ENCODE measurements at places on chromosomes 11 and 22.
A peak's percentile ranks its signal among the peaks of the same experiment; 100 is the strongest.

GRCh38 chr11:58433638-58434203 lies 5.8 kb upstream of the OR5B2 start:
- H3K4me1 ChIP-seq = no peaks in the 10 kb centered on the region
- H3K36me3 ChIP-seq = no peaks in the 10 kb centered on the region
- no peaks in the 10 kb centered on the region for H3K27me3 ChIP-seq
- DNase-seq = no peak

DNA sequence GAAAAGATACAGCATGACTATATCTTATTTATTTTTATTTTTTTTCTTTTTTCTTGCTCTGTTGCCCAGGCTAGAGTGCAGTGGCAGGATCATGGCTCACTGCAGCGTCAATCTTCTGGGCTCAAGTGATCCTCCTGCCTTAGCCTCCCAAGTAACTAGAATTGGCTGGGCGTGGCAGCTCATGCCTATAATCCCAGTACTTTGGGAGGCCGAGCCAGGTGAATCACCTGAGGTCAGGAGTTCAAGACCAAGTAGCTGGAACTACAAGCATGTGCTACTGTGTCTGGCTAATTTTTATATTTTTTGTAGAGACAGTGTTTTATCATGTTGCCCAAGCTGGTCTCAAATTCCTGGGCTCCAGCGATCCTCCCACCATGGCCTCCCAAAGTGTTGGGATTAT lies 28.3 kb upstream of the CCDC134 start:
- H3K27me3 ChIP-seq = no peaks in the 10 kb centered on the region
- no peak overlapping the region for H3K27ac ChIP-seq
- DNase-seq = no peak
- H3K36me3 ChIP-seq = no peaks in the 10 kb centered on the region
- no peaks in the 10 kb centered on the region for H3K4me1 ChIP-seq

DNA sequence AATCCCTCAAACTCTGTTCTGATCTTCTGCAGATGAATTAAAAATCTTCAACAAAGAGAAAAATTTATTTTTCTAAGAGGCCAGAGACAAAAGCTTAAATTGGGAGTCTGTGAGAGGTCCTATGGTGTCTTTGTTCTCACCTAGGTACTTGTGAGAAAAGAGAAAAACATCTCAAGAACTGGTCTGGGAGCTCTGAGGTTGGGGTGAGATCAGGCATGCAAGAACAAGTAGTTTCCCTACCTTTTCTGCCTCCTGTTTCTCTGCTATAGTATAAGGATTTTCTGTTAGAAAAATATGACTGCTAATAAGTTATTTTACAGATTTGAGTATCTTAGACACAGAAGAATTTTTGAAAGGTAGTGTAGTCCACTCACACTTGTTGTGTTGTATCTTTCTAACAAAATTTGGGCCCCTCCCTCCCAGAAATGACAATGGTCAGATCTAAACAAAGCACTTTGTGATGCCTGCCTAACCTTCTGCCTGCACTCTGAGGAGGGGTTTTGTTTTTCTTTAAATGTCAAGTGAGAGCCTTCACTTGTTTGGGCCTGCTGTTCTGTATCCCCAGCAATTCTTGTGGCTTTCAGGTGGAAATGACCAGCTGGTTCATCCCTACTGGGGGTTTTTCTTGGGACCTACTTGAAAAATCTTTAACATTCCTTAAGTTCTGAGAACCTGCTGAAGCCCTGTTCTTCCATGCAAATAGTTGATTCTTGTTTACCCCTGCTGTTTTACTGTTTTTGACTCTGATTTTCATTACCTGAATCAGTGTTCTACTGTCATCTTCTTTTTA lies 13.6 kb upstream of the OR51S1 start:
- H3K4me3 ChIP-seq = no peak overlapping the region
- no peaks in the 10 kb centered on the region for H3K27me3 ChIP-seq
- DNase-seq = no peak
- H3K4me1 ChIP-seq = no peaks in the 10 kb centered on the region
- no peaks in the 10 kb centered on the region for H3K36me3 ChIP-seq

GRCh38 chr22:24104307-24105012 lies 76.8 kb upstream of the SUSD2 start:
- no peaks in the 10 kb centered on the region for H3K4me1 ChIP-seq
- no peak overlapping the region for H3K4me3 ChIP-seq
- DNase-seq = no peak
- no peak overlapping the region for H3K27ac ChIP-seq

DNA sequence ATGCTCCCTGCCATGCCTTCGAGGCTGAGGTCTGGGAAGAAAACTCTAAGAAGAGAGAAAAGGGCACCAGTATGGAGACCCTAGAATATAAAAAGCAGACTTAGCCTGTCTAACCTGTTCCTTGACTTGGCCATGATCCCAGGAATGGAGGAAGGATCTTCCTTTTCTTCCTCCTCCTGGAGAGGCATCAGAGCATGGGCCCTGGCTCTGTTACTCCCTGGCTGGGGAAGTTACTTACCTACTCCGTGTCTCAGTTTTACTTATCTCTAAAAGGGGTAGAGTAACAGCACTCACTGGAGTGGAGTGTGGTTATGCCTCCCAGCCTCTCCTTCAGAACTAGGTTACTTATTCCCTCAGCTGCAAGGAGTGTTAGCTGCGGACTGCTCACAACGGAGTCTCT lies 55.2 kb upstream of the PHF21A start:
- no peaks in the 10 kb centered on the region for H3K36me3 ChIP-seq
- no peak overlapping the region for H3K4me3 ChIP-seq
- H3K4me1 ChIP-seq = no peaks in the 10 kb centered on the region
- H3K27me3 ChIP-seq = peaks cover 2% of the 10 kb centered on the region
- DNase-seq = no peak

DNA sequence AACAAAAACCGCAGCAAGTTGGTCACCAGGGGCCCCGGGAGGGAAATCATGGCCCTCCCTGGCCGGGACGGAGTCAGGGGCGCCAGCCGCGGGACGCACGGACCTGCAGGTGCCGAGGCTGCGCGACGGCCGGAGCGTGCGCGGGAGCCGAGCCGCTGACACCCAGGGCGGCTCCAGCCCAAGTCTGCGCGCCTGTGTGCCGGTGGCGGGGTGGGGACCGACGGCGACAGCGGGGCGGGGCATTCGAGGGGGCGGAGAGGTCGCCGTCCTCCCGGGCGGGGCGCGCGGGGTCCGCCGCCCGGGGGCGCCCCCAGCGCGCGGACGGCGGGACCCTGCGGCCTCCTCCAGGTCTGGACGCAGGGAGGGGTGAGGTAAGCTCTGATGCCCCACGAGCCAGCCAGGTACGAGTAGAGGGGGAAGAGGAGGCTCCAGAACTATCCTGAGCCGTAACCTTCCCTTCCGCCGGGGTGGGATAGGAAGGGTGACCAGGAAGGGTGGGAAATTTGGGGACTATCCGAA lies at the start of gene ESAM:
ESAM (minus strand) TSS at position 186 of the 519 bp plus-strand sequence; CDS start at position 50, 136 bp downstream.
- peak within 1 kb of the TSS; percentile 43 for H3K4me3 ChIP-seq
- H3K27me3 ChIP-seq = peaks cover 58% of the 10 kb centered on the region
- H3K4me1 ChIP-seq = peaks cover 37% of the 10 kb centered on the region

DNA sequence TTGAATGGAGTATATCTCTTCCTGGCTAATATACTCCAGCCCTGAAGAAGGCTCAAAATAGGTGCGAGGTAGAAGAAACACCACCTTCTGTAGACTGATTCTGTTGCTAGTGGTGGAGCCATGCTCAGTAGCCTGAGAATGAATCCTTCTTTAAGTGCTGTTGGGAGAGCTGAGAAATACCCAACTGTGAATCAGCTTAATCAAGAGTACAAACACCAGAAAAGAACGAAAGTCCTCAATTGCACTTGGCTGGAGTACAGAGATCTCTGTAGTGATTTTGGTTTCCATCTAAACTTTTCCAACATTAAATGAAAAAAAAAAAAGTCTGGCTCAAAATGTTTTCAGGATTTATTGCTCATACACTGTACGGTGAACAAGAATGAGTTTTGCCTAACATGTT lies 619.1 kb downstream of the METTL15 start:
- H3K27me3 ChIP-seq = no peaks in the 10 kb centered on the region
- no peak overlapping the region for H3K27ac ChIP-seq
- no peaks in the 10 kb centered on the region for H3K4me1 ChIP-seq
- H3K36me3 ChIP-seq = no peaks in the 10 kb centered on the region
- no peak for DNase-seq
- no peak overlapping the region for H3K4me3 ChIP-seq

- no peak overlapping the region for H3K27ac ChIP-seq
- H3K36me3 ChIP-seq = no peaks in the 10 kb centered on the region
- H3K4me1 ChIP-seq = no peaks in the 10 kb centered on the region
- H3K4me3 ChIP-seq = no peak overlapping the region
Measured at GRCh38 chr22:47575291-47575690, 812.8 kb downstream of the TBC1D22A start.

- no peaks in the 10 kb centered on the region for H3K36me3 ChIP-seq
- H3K27ac ChIP-seq = no peak overlapping the region
- peaks cover 4% of the 10 kb centered on the region for H3K4me1 ChIP-seq
- H3K27me3 ChIP-seq = no peaks in the 10 kb centered on the region
Measured at GRCh38 chr11:56842814-56843794, 94.6 kb upstream of the OR9G4 start.

- peaks cover 3% of the 10 kb centered on the region for H3K4me1 ChIP-seq
- H3K36me3 ChIP-seq = peaks cover 30% of the 10 kb centered on the region
- DNase-seq = no peak
- no peak overlapping the region for H3K4me3 ChIP-seq
Measured at GRCh38 chr22:29224121-29224858, 18.6 kb downstream of the EMID1 start.

- no peak overlapping the region for H3K27ac ChIP-seq
- H3K27me3 ChIP-seq = no peaks in the 10 kb centered on the region
Measured at GRCh38 chr22:40300884-40301672, 45.2 kb upstream of the ADSL start.

GRCh38 chr22:36185828-36186624 lies 15.6 kb downstream of the APOL4 start:
- no peaks in the 10 kb centered on the region for H3K27me3 ChIP-seq
- no peak overlapping the region for H3K27ac ChIP-seq
- no peak for DNase-seq
- H3K4me1 ChIP-seq = no peaks in the 10 kb centered on the region

- no peaks in the 10 kb centered on the region for H3K27me3 ChIP-seq
- H3K36me3 ChIP-seq = peaks cover 54% of the 10 kb centered on the region
- H3K27ac ChIP-seq = no peak overlapping the region
Measured at GRCh38 chr11:2687782-2688191, 12.0 kb downstream of the KCNQ1OT1 start.
